Vagina (tissue), 2 donors: ENCODE measurements at places on chromosomes 5 and 9. TPM values are rescaled to one million over a fixed set of nuclear protein-coding genes. Genes with fewer than 3 reads are reported as not detected.

DNA sequence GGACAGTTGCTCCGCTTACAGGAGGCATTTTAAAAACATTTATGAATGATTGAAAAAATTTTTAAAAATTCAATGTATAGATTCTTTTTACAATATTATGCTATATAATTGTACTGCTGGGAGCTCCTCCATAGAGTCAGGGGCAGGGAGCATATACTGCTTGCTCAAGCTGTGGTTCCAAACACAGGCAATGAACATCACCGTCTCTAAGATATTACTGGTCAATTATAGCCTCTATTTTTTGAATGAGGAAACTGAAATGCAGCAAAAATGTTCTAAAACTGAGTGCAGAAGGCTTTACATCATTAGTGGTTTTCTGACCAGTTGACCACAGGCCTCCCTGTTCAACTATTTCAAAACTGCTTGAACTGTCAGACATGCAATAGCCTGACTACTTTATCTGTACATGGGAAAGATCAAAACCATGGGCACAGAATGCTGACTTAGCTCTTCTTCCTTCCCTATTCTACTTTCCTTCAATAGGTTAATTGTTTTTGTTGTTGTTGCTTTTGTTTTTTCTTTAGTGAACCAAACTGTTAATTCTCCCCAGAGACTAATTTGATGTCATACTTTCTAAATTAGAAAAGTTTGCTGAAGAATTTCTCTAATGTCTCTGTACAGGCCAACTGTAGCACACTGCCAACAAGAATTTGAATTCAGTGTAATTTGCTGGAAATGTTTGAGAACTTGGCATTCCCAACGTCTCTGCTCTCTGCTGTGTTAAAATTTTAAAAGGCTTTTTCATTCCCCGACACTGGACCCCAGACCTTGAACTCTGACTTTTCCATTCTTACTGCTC, 107.6 kb upstream of the MPDZ start:
- H3K36me3 ChIP-seq, result no peaks in the 10 kb centered on the region
- DNase-seq, result no peak
- H3K4me3 ChIP-seq, result no peak overlapping the region
- H3K4me1 ChIP-seq, result peaks cover 11% of the 10 kb centered on the region

GRCh38 chr5:152593388-152593787, 188.3 kb upstream of the NMUR2 start:
- H3K36me3 ChIP-seq, result no peaks in the 10 kb centered on the region
- DNase-seq, result no peak
- H3K4me3 ChIP-seq, result no peak overlapping the region
- no peak overlapping the region for H3K27ac ChIP-seq

Gene SURF6
- 12.8 TPM for total RNA-seq

DNA sequence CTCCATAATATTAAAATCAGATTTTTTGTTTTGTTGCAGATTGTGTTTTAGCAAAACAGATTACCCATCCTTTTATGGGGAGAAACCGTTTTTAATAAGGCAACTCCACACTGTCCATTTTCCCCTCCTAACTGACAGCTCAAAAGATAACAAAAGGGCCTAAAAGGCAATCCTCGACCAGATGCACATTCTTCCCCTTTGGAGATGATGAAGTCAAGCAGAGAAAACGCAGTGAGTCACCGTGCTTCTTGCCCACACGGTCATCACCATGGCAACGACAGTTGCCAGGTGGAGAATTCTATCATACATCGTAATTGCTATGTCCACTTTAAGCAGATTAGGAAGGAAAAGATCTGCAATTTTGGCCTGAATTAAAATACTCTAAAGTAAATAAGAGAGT, 96.4 kb downstream of the DIRAS2 start:
- H3K4me1 ChIP-seq, result no peaks in the 10 kb centered on the region
- no peak for DNase-seq
- H3K27me3 ChIP-seq, result no peaks in the 10 kb centered on the region

DNA sequence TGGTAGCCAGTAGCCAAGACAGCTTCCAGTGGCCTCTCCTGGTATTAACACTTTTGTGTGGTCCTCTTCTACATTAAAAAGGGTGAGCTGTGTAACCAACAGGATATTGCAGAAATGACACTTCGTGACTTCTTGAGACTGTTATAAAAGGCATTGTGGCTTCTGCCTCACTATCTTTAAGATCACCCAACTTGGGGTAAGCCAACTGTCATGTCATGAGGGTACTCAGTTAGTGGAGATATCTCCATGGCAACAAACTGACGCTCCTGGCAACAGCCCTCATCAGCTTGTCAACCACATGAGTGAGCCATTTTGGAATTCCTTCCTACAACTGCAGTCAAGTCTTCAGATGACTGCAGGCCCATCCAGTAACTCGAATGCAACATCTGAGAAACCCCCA, 121.7 kb downstream of the DEPDC1B start:
- no peaks in the 10 kb centered on the region for H3K27me3 ChIP-seq
- no peak for DNase-seq
- no peaks in the 10 kb centered on the region for H3K4me1 ChIP-seq

DNA sequence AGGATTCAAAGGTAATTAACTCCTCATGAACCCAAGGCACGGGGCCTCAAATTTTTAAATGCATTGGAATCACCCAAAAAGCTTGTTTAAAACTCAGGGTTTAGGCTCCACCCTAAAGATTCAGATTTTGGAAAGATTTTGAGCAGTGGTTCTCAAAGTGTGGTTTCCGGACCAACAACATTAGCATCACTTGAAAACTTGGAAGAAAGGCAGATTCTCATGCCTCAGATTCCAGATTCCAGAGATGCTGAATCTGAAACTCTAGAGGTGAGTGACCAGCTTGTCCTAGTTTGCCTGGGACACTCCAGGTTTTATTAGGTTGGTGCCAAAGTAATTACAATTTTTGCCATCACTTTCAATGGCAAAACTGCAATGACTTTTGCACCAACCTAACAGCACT, 24.7 kb upstream of the TNIP1 start:
- no peaks in the 10 kb centered on the region for H3K36me3 ChIP-seq
- H3K27me3 ChIP-seq, result no peaks in the 10 kb centered on the region
- H3K4me1 ChIP-seq, result peaks cover 35% of the 10 kb centered on the region
- peak overlapping the region; percentile 3 for H3K27ac ChIP-seq
- no peak for DNase-seq

DNA sequence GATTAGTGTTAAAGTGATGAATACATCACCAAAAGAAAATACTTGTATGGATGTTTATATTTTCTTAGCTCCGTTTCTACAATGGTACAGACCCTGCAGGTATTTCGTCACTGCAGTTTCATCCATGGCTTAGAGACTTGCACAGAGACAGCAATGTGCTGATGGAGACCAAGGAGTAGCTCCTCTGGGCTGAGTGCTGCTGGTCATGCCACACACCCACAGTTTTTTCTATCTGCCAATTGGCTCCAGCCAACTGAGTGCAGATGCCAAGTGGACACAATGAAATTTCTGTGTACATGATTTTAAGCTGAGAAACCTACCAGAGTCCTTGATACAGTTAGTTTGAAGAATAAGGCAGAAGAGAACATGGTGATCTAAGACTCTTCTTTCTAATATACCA, 145.9 kb upstream of the ADCY2 start:
- no peak for DNase-seq
- H3K4me1 ChIP-seq, result no peaks in the 10 kb centered on the region
- H3K27ac ChIP-seq, result no peak overlapping the region
- H3K27me3 ChIP-seq, result no peaks in the 10 kb centered on the region
- no peak overlapping the region for H3K4me3 ChIP-seq

- H3K4me3 ChIP-seq, result peak overlapping the region; percentile 71
- DNase-seq, result peak; percentile 16
- H3K27ac ChIP-seq, result peak overlapping the region; percentile 79
- no peaks in the 10 kb centered on the region for H3K27me3 ChIP-seq
These were observed 4.4 kb downstream of the S1PR3 start for GRCh38 chr9:88995627-88996026.

DNA sequence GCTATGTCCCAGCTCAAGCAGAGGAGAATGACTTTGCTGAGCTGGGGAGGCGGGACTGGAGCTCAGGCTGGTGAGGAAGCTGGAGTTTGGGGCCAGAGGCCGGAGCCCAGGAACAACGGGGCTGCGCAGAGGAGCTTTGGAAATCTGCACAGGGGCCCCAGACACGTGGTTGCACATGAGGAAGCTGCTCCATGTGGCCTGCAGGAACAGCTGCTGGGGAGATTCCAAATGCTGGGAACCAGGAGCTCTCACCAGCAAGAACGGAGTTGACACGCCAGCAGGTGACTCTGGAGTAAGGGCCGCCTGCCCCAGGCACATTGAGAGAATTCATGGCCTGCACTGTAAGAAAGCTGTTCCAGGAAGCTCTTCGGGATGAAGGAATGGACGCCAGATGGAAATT, 91.0 kb downstream of the OLFM1 start:
- H3K4me1 ChIP-seq, result no peaks in the 10 kb centered on the region
- no peak for DNase-seq
- H3K36me3 ChIP-seq, result no peaks in the 10 kb centered on the region
- no peaks in the 10 kb centered on the region for H3K27me3 ChIP-seq

DNA sequence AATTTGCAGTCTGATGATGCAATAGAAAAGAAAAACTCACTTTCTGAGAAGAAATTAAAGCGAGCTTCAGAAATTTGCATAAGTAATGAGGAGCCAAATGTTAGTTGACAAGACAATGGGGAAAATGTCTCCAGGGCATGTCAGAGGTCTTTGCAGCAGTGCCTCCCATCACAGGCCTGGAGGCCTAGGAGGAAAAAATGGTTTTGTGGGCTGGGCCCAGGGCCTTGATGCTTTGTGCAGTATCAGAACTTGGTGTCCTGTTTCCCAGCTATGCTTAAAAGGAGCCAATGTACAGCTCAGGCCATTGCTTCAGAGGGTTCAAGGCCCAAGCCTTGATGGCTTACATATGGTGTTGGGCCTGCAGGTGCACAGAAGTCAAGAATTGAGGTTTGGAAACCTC, 298.4 kb downstream of the SMARCA2 start:
- H3K4me1 ChIP-seq, result no peaks in the 10 kb centered on the region
- no peak overlapping the region for H3K27ac ChIP-seq
- no peak for DNase-seq
- no peaks in the 10 kb centered on the region for H3K36me3 ChIP-seq
- H3K27me3 ChIP-seq, result no peaks in the 10 kb centered on the region

DNA sequence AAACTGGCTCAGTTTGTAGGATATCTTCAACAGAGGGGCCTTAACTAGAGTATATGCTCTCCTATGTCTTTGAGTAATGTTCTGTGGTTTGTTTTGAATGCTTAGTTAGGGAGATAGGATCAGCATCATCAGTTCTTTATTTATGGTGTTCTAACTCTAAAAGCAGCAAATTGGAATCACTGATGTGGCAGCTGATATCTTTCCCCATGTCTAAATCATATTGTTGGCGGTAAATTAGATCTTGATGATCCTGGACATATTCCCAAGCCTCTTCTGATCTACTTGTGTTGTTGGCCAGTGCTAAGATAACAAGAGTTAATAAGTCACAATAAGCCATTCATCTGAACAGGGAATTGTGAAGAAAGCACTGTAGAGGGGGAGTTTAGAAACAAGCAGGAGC, 332.4 kb upstream of the DAB2 start:
- DNase-seq, result no peak
- H3K27ac ChIP-seq, result no peak overlapping the region
- no peaks in the 10 kb centered on the region for H3K36me3 ChIP-seq
- H3K4me1 ChIP-seq, result no peaks in the 10 kb centered on the region
- no peak overlapping the region for H3K4me3 ChIP-seq
- no peaks in the 10 kb centered on the region for H3K27me3 ChIP-seq

Gene ACTBL2
- not detected for total RNA-seq

Gene FAM200C
- total RNA-seq, result 2.5 TPM

- no peaks in the 10 kb centered on the region for H3K4me1 ChIP-seq
- no peaks in the 10 kb centered on the region for H3K36me3 ChIP-seq
- DNase-seq, result no peak
- H3K27me3 ChIP-seq, result no peaks in the 10 kb centered on the region
- H3K4me3 ChIP-seq, result no peak overlapping the region
These were observed 47.1 kb upstream of the CHSY3 start for GRCh38 chr5:129857116-129857515.

DNA sequence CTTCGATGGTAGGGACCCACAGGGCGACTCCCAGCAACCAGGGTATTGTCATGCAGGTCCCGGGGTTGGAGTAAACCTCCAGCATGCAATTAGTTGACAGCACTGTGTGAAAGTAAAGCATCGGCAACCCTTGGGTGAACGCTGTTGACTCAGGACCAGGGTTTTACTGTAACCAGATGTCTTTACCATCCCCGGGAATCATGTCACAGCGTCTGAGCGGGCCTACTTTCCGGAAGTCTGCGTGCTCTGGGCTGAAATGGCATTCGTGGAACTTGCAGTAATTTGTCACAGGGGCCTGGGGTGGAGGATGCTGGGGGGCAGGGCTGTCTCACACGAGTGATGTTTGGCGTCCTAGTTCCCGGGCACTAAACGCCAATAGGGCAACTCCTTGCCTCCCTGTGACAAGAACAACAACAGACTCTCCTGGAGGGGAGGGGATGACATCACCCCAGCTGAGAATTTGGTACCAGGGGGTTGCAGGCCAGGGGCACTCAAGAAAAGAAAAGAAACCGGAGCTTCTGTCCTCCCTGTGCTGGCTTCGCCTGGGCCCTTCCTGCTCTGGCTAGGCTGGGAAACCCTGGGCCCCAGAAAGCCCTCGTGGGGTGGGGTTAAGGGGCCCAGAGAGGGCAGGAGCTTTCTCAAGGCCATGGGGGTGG, 10.1 kb upstream of the UBAC1 start:
- H3K27me3 ChIP-seq, result no peaks in the 10 kb centered on the region
- no peaks in the 10 kb centered on the region for H3K36me3 ChIP-seq
- peaks cover 9% of the 10 kb centered on the region for H3K4me1 ChIP-seq

DNA sequence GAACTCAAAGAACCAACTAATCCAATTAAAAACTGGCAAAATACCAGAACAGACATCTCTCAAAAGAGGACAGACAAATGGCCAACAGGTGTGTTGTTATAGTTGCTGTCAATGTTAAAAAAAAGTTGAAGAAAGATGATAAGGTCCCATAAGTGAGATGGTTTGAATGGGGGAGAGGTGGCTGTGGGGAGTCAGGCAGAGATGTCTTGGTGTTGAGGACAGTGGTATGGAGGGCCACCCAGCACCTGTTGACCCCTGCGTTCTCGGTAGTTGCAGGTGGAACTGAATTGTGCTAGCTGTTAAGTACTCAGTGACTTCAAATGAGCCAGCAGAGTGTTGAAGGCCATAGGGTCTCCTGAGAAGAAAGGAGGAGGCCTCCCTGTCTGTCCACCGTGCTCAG, 55.9 kb upstream of the PITX1 start:
- H3K4me1 ChIP-seq, result peaks cover 4% of the 10 kb centered on the region
- no peak overlapping the region for H3K27ac ChIP-seq
- no peak overlapping the region for H3K4me3 ChIP-seq
- H3K36me3 ChIP-seq, result no peaks in the 10 kb centered on the region

Gene ADAMTS2
- total RNA-seq, result 17.4 TPM
